NCI-H2107 (cell line): ENCODE measurements at places on chromosomes 2 and 18.

GRCh38 chr18:49279487-49279886 lies 181.0 kb downstream of the DYM start:
- no peak for DNase-seq

GRCh38 chr2:182870227-182870626 lies 3.8 kb upstream of the FRZB start:
- DNase-seq: no peak

- DNase-seq: no peak
Observed at GRCh38 chr2:26422947-26423629, 21.4 kb downstream of the DRC1 start.

- DNase-seq: no peak
Observed at GRCh38 chr2:23689131-23689700, 237.7 kb downstream of the ATAD2B start.

DNA sequence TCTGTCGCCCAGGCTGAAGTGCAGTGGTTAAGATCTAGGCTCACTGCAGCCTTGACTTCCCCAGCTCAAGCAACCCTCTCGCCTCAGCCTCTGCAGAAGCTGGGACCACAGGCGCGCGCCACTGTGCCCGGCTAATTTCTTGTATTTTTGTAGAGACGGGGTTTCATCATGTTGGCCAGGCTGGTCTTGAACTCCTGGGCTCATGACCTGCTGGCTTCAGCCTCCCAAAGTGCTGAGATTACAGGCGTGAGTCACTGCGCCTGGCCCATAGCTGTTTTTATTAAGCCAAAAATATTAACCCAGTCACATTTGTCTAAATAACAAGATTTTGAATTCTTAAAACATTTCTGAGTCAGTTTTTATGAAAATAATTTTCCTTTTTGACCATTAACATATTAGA lies 6.3 kb upstream of the SFT2D3 start:
- DNase-seq: no peak

GRCh38 chr2:170206805-170207407 lies 29.0 kb downstream of the MYO3B start:
- DNase-seq: no peak

- no peak for DNase-seq
Observed at GRCh38 chr2:239443666-239444567, 43.1 kb upstream of the HDAC4 start.

DNA sequence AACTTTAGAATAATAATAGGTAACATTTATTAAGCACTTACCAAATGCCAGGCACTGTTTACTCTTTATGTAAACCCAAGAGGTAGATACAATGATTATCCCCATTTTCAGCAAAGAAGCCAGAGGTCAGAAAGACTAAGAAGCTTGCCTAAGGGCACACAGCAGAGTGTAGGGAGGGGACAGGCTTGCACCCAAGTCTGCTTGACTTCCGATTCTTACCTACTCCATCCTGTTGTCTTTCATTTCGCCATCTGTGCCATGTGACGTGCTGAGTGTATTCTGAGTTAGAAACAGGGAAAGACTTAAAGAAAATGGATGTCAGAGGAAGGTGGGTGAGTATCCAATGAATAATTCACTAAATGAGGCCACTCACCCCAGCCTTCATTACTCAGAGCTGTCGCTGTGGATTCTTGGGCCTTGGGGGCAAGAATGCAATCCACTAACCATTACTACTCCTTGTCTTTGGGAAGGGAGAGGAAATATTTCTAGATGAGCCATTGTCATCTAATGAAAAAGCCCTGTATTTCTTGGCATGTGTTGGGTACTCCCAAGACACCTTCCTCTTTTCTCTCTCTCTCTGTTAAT lies 76.4 kb upstream of the BCL11A start:
- DNase-seq: no peak
